Activated T-cell treated with anti-CD3 and anti-CD28 coated beads, Interleukin-2, amount 50 U/mL, for 72 hours (primary cell): ENCODE measurements at places on chromosomes 5 and 9.

DNA sequence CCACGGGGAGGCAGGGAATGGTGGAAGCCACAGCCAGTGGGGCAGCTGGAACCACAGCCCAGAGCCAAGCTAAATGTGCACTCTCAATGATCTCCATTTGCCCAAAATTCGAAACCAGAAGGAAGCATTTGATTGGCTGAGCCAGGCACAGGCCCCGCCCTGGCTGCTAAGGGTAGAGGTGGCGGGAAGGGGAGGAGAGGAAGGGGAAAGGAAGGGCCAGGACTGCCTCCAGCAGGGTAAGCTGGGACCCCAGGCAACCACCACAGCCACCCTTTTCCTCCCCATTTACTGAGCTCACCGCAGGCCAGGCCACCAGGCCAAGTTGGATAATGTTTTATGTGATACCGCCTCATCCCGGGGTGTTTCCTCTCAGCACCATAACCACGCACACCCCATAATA is 100.3 kb upstream of the RAPGEF1 start:
- H3K27ac ChIP-seq: peak overlapping the region; percentile 84
- peaks cover 33% of the 10 kb centered on the region for H3K27me3 ChIP-seq
- peaks cover 3% of the 10 kb centered on the region for H3K36me3 ChIP-seq
- peak overlapping the region; percentile 68 for H3K4me3 ChIP-seq
- DNase-seq: peak; percentile 37

DNA sequence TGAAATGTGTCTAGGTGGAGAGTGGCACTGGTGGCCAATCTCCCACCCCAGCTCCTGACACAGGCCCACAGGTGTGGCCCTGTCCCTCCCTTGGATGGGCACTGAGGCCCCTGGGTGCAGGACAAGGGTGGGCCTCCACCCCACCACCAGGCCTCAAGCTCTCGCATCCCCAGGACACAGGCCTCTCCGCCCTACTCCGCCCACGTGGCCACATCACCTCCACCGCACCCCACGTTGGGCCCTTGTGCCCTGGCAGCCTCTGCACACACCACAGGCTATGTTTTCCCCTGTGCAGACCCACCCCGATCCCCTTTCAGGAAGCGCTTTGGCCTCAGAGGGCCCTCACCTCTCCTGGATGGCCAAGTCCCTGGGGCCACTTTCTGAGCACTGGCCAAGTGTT is 54.7 kb downstream of the SECISBP2 start:
- no peaks in the 10 kb centered on the region for H3K27me3 ChIP-seq
- H3K36me3 ChIP-seq: peaks cover 3% of the 10 kb centered on the region
- DNase-seq: no peak
- peak overlapping the region; percentile 39 for H3K27ac ChIP-seq
- no peak overlapping the region for H3K4me3 ChIP-seq
- peaks cover 16% of the 10 kb centered on the region for H3K4me1 ChIP-seq

DNA sequence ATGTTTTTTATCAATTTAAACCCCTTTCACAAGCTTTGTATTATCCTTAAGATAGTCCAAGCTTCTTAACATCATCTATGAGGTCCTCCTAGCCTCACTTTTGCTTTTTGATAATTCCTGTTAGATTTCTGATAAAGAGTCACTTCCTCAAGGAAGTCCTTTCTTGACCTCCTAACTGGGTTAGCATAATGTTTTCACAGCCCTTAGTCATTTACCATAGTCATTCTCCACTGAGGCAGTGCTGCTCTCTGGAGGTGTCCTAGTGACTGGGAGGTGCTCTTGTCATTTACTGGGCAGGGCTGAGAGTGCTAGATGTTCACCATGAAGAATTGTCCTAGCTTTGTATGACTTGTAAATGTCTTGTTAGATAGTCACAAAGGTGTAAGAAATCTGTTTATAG is 26.4 kb downstream of the TNPO1 start:
- H3K4me3 ChIP-seq: no peak overlapping the region
- no peaks in the 10 kb centered on the region for H3K36me3 ChIP-seq
- H3K4me1 ChIP-seq: peaks cover 59% of the 10 kb centered on the region
- peak; percentile 11 for DNase-seq

- peaks cover 22% of the 10 kb centered on the region for H3K27me3 ChIP-seq
- H3K27ac ChIP-seq: peak overlapping the region; percentile 33
- no peak overlapping the region for H3K4me3 ChIP-seq
- DNase-seq: no peak
- H3K36me3 ChIP-seq: peaks cover 4% of the 10 kb centered on the region
Observed at GRCh38 chr9:117839862-117840261, 135.7 kb downstream of the TLR4 start.

- peak overlapping the region; percentile 94 for H3K27ac ChIP-seq
- H3K36me3 ChIP-seq: peaks cover 32% of the 10 kb centered on the region
- peaks cover 62% of the 10 kb centered on the region for H3K4me1 ChIP-seq
Observed at GRCh38 chr5:180830253-180831138, 27.9 kb upstream of the MGAT1 start.

DNA sequence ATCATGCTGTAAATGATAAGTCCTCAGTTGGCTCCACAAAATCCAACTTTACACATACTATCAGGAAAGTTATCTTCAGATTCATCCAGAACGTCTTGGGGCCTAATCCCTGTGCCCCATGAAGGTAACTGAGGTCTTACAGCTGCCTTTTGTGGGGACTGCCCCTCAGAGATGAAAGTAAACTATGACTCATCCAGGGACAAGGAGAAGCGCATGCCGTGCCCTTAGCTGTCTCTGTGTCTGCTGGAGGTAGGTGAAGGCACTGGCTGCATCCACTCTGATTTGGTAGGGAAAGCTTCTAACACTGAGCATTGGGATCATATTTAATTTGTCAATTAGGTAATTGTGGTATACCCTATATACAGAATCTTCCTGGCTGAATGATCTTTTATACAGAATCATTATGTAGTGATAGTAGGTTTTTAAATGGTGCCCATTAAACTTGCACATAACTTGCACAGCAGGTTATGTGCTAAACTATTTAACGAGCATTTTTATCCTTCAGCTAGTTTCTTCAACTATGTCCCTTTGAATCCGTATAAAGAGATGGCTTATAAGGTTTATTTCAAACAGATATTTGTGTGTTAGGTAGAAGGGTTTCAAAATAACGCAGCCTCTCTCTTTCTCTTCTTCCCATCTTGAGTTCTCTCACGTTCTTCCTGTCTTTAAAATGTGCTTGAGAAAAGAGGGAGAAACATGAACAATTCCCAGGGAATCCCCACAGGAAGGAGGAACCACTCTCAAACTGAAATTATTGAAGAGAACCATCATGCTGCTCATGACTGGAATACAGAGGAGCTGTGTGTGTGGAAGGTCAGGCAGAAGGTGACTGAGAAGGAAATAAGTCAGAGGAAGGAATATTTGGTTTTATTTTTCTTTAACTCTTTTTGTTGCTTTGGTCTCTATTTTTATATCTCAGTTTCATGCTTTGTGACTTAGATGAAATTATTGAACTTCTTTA is 250.9 kb downstream of the CD180 start:
- H3K4me3 ChIP-seq: no peak overlapping the region
- peaks cover 33% of the 10 kb centered on the region for H3K4me1 ChIP-seq
- H3K27me3 ChIP-seq: peaks cover 44% of the 10 kb centered on the region
- no peak overlapping the region for H3K27ac ChIP-seq
- peak; percentile 31 for DNase-seq

- peak; percentile 69 for DNase-seq
- peaks cover 98% of the 10 kb centered on the region for H3K4me1 ChIP-seq
- no peaks in the 10 kb centered on the region for H3K27me3 ChIP-seq
- peak overlapping the region; percentile 79 for H3K4me3 ChIP-seq
Observed at GRCh38 chr5:151068433-151069197, 12.2 kb downstream of the TNIP1 start.

GRCh38 chr5:90916947-90917800 is 358.6 kb downstream of the ADGRV1 start:
- DNase-seq: no peak
- H3K4me3 ChIP-seq: no peak overlapping the region
- no peaks in the 10 kb centered on the region for H3K27me3 ChIP-seq
- no peaks in the 10 kb centered on the region for H3K36me3 ChIP-seq
- H3K4me1 ChIP-seq: no peaks in the 10 kb centered on the region
- no peak overlapping the region for H3K27ac ChIP-seq

DNA sequence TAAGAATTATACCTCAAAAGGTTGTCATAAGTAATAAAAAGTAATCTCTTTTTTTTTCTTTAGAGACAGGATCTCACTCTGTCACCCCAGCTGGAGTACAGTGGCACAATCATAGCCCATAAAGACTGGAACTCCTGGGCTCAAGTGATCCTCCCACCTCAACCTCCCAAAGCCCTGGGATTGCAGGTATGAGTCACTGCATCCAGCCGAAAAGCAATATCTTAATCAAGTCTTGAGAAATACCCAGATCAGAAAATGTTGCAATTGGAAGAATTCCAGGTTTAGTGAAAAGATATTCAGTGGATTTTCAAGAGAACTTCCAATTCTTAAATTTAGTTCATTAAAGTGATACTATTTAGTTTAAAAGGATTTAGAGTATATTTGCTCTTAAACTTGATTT is 40.9 kb upstream of the IDNK start:
- peaks cover 3% of the 10 kb centered on the region for H3K36me3 ChIP-seq
- no peak for DNase-seq
- H3K4me1 ChIP-seq: no peaks in the 10 kb centered on the region
- no peak overlapping the region for H3K4me3 ChIP-seq
- H3K27ac ChIP-seq: no peak overlapping the region

GRCh38 chr5:138974227-138975063 is 99.3 kb upstream of the LRRTM2 start:
- H3K36me3 ChIP-seq: no peaks in the 10 kb centered on the region
- no peaks in the 10 kb centered on the region for H3K27me3 ChIP-seq
- H3K4me3 ChIP-seq: no peak overlapping the region
- DNase-seq: no peak
- peaks cover 10% of the 10 kb centered on the region for H3K4me1 ChIP-seq

DNA sequence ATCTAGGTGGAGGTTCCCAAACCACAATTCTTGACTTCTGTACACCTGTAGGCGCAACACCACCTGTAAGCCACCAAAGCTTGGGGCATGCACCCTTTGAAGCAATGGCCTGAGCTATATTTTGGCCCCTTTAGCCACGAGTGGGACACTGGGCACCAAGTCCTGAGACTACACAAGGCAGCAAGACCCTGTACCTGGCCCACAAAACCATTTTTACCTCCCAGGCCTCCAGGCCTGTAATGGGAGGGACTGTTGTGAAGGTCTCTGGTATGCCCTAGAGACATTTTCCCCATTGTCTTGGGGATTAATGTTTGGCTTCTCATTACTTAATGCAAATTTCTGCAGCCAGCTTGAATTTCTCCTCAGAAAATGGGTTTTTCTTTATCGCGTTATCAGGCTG is 24.6 kb upstream of the FAM151B start:
- no peak overlapping the region for H3K4me3 ChIP-seq
- DNase-seq: no peak
- peaks cover 24% of the 10 kb centered on the region for H3K36me3 ChIP-seq
- H3K27ac ChIP-seq: no peak overlapping the region

DNA sequence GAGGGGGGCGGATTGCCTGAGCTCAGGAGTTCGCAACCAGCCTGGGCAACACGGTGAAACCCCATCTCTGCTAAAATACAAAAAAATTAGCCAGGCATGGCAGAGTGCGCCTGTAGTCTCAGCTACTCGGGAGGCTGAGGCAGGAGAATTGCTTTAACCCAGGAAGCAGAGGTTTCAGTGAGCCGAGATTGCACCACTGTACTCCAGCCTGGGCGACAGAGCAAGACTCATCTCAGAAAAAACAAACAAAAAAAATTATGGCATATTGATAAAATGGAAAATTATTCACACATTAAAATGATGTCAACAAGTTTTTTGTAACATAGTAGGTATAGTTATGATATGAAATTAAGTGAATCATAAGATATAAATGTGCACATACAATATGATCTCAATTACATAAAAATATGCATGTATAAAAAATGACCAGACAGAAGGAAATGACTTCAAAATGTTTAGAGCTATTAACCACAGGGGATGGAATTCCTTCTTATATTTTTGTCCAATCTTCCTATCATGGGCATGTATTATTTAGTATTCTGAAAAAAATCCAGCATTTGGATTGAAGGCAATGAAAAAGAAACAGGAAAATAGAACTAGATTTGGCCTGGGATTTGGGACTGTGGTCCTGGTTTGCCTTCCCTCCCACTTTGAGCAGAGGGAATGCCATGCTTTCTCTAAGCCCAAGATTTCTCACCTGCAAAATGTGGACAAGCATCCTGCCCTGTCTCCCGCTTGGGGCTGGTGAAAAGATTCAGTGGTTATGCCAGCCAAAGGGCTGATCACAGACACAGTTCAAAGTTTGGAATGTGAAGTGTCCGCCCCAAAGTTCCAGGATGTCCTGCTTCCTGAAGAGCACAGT is 19.5 kb downstream of the SPAAR start:
- H3K4me3 ChIP-seq: no peak overlapping the region
- H3K36me3 ChIP-seq: no peaks in the 10 kb centered on the region
- DNase-seq: no peak
- peaks cover 6% of the 10 kb centered on the region for H3K27me3 ChIP-seq
- H3K27ac ChIP-seq: no peak overlapping the region

DNA sequence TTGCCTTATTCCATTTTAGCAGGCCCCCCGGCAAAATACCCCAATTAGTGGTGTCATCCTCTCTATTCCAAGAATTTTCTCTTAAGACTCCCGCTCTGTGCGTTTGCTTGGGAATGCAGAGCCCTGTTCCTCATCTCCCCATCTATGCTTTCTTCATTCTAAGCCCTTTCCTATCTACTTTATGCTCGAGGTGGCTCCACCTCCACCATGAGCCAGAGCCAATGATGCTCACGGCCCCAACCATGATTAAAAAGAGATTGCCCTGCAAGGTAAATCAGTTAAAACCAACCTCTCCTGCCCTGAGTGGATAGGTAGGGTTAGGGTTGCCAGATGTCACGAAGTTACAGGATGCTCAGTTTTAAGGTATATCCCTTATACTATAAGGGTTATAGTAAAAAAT is 677 bp upstream of the TXNDC15 start:
- no peaks in the 10 kb centered on the region for H3K27me3 ChIP-seq
- H3K36me3 ChIP-seq: peaks cover 5% of the 10 kb centered on the region
- peak; percentile 46 for DNase-seq
- H3K4me1 ChIP-seq: peaks cover 45% of the 10 kb centered on the region

GRCh38 chr5:21661184-21661583 is 1192.0 kb downstream of the CDH12 start:
- H3K36me3 ChIP-seq: no peaks in the 10 kb centered on the region
- DNase-seq: no peak
- no peak overlapping the region for H3K4me3 ChIP-seq

GRCh38 chr9:90815183-90815943 is 13.7 kb downstream of the SYK start:
- peak overlapping the region; percentile 50 for H3K4me3 ChIP-seq
- H3K27ac ChIP-seq: peak overlapping the region; percentile 59
- no peak for DNase-seq
- H3K27me3 ChIP-seq: peaks cover 11% of the 10 kb centered on the region

- no peaks in the 10 kb centered on the region for H3K36me3 ChIP-seq
- H3K27ac ChIP-seq: no peak overlapping the region
- no peak overlapping the region for H3K4me3 ChIP-seq
- DNase-seq: no peak
- H3K27me3 ChIP-seq: no peaks in the 10 kb centered on the region
Observed at GRCh38 chr9:93252116-93252780, 68.3 kb downstream of the WNK2 start.
